ENCODE measurements at places on chromosomes 5 and 9.

GRCh38 chr9:112012026-112012902 lies 115.7 kb downstream of the UGCG start:
- no peak for DNase-seq

- DNase-seq: no peak
These were observed 65.3 kb downstream of the FAM174A start for GRCh38 chr5:100600298-100600994.

DNA sequence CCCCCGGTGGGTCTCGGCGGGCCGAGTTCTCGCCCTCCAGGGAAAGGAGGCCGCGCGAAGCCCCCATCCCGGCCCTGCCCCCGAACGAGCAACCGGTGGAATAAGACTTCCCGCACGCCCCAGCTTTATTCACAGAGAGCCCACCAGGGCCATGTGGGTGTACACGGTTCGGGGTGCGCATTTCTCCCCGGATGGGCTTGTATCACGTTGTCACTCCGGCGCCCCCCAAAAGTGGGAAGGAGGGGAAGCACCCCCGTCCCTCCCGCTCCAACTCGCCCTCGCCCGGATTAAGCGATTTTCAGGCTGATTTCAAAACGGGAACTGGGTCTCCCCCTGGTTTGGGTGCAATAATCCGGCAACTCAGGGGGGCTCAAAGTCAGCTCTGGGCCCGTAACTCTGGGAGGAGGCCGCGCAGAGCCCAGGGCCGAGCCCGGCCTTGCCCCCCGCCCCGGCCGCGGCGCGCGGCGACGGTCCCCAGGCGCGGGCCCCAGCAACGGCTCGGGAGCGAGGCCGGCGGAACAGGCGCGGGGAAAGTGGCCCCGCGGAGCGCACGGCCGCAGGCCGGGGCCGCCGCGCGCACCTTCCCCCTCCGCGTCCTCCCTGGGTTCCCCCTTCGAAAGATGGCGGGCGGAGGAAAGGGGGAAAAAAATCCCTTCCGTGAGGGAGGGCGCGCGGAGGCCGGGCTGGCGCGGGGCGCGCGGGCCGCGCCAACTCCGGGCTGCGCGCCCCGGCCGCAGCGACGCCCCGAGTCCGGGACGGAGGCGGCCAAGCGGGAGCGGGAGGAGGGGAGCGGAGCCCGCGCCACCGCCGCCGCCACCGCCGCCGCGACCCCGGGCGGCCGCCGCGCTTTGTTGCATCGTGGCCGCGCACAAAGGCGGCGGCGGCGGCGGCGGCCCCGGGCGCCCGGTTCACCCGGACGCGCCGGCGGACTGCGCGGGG lies 644 bp downstream of the BRD3 start:
- DNase-seq: no peak

- DNase-seq: no peak
These were observed 96.1 kb upstream of the CDKN2B start for GRCh38 chr9:22105005-22105722.

- peak; percentile 48 for DNase-seq
These were observed 698 bp upstream of the SEC24A start for GRCh38 chr5:134647750-134648424.

DNA sequence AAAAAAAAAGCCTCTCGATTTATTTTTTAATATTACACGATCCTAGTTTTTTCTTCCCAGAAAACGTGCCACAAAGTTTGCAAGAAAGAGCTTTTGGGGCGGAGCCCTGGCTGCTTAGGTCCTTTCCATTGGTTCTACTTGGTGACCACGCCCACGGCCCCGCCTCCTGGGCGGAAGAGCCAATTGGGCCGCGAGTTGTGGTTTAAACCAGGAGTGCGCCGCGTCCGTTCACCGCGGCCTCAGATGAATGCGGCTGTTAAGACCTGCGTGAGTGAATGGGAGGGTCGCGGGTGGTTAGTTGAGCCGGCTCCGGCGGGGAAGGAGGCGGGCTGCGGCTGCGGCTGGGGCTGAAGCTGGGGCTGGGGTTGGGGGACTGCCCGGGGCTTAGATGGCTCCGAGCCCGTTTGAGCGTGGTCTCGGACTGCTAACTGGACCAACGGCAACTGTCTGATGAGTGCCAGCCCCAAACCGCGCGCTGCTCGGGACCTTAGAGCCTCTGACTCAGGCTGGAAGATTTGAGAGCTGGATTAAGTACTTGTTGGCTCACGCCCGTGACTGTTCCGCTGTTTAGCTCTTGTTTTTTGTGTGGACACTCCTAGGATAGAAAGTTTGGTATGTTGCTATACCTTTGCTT lies at the start of gene PTTG1:
Gene PTTG1 (plus strand): TSS at position 231 of the 634 bp plus-strand sequence. CDS start 458 bp downstream, outside the sequence.
- DNase-seq: peak; percentile 95

- DNase-seq: no peak
These were observed 76.4 kb upstream of the ARAP3 start for GRCh38 chr5:141758310-141758998.

DNA sequence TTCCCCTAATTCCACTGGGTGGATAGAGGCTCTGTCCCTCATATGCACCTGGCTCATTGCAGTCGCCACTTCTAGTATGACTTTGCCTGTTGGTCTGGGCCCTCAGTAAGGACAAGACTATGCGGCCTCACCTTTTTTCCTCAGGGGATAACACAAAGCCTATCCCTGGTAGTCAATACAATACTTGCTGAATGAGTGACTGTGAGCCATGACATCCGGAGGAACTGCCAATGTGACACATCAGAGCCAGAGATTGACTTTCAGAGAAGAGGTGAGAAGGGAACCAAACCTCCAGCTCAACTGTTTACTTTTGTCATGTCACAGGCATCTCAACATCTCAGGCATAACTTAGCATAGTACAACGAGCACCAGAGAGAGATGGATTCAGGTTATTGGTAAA lies 371.3 kb downstream of the DMRT2 start:
- DNase-seq: no peak

GRCh38 chr9:134560654-134561053 lies 80.9 kb upstream of the COL5A1 start:
- DNase-seq: no peak

DNA sequence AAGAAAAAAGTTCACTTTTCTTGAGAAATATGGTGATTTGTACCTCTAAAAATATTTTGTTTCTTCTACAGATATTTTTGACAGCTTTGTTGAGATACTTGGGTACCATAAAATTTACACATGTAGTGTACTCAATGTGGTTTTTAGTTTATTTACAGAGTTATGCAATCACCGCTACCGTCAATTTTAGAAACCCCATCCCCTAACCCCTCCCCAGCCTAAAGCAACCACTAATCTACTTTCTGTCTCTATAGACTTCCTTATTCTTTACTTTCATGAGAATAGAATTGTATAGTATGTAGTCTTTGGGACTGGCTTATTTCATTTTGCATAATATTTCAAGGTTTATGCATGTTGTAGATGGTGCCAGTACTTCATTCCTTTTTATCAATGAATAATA lies 45.0 kb upstream of the TDRD7 start:
- DNase-seq: no peak

DNA sequence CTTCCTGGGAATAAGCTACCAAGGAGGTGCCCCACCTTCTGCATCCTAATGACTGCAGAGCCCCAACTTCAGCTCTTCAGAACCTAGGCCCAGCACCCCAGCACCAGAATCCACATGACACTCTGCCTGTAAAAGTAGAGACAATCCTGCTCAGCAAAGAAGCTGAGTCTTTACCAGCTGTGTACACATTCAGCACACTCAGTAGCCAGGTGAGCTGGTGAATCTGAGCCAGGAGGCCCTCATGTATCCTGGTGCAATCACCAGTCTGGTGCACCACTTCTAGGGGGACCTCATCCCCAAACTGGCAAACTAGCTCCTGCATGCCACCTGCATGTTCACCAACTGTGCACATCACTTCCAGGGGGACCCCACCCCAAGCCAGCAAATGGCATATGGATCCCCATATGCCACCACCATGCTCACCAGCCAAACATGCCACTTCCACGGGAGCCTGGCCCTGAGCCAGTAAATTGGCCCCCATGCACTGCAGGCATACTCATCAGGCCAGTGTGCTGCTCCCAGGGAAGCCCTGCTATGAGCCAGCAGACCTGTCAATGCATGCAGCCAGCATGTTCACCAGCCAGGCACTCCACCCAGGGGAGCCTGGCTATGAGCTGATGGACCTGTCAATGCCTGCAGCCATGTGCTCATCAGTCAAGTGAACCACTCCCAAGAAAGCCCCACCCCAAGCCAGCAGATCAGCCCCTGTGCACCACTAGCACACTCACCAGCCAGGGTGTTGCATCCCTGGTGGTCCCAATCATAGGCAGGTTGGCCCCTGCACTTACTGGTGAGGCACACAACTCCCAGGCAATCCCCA lies 15.6 kb upstream of the BTNL9 start:
- no peak for DNase-seq

GRCh38 chr5:117973785-117974184 lies 1014.6 kb downstream of the DTWD2 start:
- DNase-seq: no peak

DNA sequence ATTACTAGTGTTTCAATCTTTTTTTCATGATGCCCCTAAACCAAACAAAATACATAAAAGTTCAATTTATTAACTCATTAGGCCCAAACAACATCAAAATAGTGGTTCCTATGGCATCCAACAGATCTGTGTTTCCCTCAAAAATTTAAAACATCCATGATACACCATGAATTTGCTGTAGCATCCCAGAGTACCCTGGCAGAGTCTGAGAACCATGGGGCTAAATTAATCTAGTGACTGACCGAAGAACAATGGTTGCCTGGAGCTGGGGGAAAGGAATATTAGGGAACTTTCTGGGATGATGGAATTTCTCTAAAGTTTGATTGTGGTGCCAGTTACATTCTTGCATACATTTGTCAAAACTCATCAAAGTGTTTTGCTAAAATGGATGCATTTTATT lies 79.5 kb upstream of the TRIO start:
- no peak for DNase-seq

DNA sequence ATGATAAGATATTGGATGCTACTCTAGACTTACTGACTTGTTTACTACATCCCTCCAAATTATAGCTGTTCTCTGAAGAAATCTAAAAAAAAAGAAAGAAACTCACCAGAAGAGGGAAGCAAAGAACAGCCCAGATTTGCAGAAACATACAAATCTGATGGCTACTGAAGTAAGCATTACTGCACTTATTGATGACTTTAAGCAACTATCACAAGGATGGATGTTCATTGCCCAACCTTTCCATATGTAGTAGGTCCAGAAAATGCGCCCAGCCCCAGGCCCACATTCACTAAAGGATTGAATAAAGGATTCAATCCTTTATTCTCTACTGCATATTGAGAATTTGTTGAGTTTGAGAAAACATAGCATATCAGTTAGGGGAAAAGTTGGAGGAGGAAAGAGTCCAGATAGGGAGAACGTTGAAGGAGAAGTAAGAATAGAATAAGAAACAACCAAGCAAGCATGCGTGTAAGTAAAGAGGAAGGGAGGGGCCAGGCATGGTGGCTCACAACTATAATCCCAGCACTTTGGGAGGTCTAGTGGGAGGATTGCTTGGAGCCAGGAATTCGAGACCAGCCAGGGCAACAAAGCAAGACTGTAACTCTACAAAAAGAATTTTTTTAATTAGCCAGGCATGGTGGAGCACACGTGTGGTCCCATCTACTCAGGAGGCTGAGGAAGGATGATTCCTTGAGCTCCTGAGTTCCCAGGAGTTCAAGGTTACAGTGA lies 33.8 kb upstream of the DTWD2 start:
- DNase-seq: peak; percentile 18

DNA sequence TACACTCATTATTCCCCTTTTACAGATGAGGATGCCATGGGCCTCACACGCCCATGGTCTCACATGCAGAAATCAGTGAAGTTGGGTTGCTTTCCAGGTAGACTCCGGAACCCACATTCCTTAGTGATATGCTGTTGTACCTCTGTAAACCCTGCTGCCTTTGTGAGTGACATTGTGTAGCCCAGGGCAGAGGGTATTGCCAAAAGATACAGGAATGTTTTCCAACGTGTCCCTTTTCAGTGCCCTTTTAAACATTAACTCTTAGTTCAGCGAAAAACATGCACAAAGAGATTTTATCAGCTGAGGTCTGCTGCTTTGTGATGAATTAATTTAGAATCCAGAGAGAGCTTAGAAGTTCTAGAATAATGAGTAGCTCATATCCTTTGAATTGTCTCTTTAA lies 38.3 kb upstream of the TRMT10B start:
- no peak for DNase-seq

- DNase-seq: no peak
These were observed 17.3 kb upstream of the TGFBI start for GRCh38 chr5:136011414-136012001.

DNA sequence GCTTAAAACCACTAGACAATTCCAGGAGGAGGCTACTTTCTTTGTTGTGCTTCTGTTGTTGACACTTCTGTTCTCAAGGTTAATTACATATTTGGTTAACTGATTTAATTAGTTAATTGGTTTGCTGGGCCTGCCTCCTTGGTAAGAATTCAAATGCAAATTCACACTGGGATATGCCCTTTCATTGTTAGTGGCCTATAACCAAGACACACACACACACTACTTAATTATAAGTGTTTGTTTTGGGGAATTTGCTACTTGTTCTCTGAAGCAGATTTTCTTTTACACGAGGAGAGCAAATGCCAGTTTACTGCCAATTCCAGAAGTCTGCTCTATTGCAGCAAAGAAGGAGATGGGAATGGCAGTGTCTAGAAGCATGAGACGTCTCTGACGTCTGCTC lies 101.6 kb upstream of the BASP1 start:
- no peak for DNase-seq

DNA sequence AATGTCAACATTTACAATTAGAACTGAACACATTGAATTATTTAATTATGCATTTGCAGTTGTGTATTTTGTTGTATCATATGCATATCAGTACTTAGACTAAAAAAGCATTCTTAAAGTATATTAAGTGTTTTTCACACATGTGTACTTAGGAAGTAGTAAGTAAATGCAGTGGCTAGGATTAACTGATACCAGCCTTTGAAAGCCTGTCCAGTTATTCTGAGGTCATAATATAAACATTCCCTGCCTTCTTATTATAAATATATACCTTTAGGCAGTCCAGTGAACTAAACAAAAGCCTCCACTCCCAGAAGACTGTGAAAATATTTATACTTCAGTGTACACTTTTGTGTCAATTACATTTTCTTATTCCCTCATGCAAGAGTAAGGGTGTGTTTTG lies 83.8 kb downstream of the TLE4 start:
- no peak for DNase-seq

- no peak for DNase-seq
These were observed 36.4 kb downstream of the LARP1 start for GRCh38 chr5:154791535-154791934.

- no peak for DNase-seq
These were observed 439.0 kb downstream of the ENC1 start for GRCh38 chr5:74201334-74202081.

- DNase-seq: no peak
These were observed 578.4 kb downstream of the CCDC171 start for GRCh38 chr9:16131264-16131663.

DNA sequence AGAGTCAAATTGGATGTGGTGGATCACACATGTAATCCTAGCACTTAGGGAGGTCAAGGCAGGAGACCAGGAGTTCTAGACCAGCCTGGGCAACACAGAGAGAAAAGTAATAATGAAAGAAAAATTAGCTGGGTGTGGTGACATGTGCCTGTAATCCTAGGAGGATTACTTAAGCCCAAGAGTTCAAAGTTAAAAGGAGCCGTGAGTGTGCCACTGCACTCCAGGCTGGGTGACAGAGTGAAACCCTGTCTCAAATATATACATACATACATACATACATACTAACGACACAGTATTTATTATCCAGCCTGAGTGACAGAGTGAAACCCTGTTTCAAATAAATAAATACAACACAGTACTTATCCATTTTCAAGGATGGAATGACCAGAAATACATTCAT lies 180.3 kb downstream of the BNC2 start:
- no peak for DNase-seq

- no peak for DNase-seq
These were observed 1.2 kb downstream of the FGF18 start for GRCh38 chr5:171420431-171421241.

- no peak for DNase-seq
These were observed 265.0 kb downstream of the MARCHF11 start for GRCh38 chr5:15914638-15915037.

- no peak for DNase-seq
These were observed 207.9 kb upstream of the EFNA5 start for GRCh38 chr5:107878661-107879060.
